ENCODE measurements at places on chromosomes 11 and 22. TPM values are rescaled to one million over a fixed set of nuclear protein-coding genes. Genes with fewer than 3 reads are reported as not detected.

DNA sequence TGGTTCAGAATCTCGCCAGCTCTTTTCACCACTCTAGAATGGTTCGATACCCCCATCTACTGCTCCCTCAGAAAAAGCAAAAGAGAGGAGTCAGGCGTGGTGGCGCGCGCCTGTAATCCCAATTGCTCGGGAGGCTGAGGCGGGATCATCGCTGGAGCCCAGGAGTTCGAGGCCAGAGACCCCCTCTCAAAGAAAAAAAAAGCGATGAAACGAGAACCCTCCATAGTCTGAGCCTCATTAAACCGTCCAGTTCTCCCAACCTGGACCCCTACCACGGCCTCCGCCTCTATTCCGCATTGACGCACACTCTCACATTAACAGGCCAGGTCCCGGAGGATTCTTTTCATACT lies 439 bp downstream of the SPA17 start:
- DNase-seq = peak; percentile 15

DBX1 gene
- not detected for total RNA-seq

DNA sequence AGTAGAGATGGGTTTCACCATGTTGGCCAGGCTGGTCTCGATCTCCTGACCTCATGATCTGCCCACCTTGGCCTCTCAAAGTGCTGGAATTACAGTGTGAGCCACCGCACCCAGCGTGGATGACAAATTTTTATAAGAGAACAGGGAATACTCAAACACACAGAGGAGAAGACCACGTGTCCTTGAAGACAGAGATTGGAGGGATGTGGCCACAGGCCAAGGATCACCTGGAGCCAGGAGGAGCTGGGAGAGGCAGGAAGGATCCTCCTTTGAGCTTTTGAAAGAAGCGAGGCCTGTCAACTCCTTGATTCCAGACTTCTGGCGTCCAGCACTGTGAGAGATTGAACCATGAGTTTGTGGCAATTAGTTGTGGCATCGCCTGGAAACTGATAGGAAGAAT lies 1049.5 kb downstream of the TBC1D22A start:
- no peak for DNase-seq

GATD1 gene
- 25.6 TPM for total RNA-seq

DNA sequence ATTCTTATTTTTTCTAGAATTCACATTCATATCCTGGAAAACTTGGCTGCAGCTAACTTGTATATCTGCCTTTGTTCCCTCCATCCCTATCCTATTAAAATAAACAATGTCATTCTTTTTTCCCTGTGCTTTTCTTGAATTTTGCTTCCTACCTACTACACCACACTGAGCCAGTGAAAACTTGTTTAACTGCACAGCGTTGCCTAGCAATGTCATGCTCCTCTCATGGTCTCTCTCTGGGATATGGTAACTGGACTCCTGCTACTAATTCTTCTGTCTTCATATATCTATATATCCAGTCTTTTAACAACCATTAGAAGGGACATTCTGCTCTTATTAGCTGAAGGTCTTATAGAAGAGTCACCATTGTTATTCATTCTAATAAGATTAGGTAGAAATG lies 434.4 kb downstream of the METTL15 start:
- peak; percentile 12 for DNase-seq

NTM gene
- total RNA-seq = 0.96 TPM

PKDREJ gene
- total RNA-seq = not detected

DNA sequence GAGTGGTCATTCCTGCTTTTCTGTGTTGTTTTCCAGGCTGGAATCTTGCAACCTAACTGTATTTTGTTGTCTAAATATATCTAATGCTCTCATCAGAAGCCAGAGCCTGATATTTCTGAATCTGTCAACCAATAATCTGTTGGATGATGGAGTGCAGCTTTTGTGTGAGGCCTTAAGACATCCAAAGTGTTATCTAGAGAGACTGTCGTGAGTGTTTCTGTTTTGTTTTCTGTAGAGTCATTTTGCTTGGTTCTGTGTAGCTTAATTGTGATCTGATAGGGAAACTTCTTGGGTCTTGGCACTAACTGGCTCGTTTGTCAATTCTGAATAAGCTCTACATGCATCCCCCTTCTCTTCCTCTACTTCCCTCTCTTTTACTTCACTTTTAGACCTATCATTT lies 31.2 kb upstream of the RBMXL2 start:
- no peak for DNase-seq

DMC1 gene
- 0.10 TPM for total RNA-seq
